A549 (cell line): ENCODE measurements at places on chromosomes 6 and 20.

DNA sequence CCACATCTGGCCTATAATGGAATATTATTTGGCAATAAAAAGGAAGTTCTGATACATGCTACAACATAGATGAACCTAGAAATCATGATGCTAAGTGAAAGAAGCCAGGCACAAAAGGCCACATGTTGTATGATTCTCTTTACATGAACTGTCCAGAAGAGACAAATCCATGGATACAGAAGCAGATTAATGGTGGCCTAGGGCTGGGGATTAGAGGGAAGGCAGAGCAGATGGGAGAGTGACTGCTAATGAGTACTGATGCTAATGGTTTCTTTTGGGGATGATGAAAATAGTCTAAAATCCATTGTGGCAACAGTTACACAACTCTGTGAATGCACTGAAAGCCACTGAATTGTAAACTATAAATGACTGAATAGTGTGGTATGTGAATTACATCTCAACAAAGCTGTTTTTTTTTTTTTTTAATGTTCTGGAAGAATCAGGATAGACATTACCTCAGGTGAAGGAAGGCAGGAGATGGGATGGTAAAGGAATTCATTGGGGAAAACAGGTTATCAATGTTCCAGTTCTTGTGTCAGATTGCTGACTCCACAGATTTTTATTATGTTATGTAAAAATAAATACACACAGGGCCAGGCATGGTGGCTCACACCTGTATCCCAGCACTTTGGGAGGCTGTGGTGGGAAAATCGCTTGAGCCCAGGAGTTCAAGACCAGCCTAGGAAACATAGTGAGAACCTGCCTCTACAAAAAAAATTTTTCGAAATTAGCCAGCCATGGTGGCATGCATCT, 8.9 kb upstream of the SOX12 start:
- DNase-seq = no peak

DNA sequence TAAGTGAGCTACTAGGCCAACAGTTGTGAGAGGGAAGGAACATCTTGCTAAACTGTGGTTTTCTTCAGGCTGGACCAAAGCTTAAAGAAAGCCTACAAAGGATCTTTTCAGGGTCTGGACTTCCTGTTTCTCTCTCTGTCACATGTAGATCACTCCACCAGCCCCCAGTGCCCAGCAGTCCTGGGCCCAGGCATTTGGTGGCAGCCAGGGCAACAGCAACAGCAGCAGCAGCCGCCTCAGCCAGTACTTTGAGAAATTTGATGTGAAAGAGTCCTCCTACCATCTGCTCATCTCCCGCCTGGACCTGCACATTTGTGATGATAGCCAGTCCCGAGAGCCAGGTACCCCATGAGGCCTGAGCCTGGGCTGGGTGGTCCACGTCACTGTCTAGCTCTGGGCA, 44.1 kb downstream of the BLTP3A start:
- no peak for DNase-seq

DNA sequence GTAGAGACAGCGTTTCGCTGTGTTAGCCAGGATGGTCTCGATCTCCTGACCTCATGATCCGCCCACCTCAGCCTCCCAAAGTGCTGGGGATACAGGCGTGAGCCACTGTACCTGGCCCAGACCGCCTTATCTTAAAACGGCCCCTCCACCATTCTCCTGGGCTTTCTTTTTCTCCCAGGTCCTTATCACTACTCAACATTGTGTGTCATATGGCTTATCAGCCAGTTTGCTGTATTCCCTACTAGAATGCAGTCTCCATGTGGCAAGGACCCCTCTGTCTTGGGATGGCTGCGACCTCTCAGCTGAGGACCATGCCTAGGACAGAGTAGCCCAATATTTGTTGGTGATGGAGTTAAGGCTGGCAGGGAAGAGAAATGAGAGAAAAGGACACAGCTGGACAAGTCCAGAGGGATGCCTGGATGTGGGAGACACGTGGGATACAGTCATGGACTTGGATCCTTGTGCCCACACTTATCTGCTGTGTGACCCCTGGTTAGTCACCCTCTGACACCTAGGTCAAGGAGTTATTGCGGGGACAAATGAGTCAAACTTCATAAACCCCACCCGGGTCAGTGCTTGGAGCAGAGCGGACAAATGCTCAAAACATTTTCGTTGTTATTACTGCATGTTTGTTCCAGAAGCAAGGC, 24.0 kb downstream of the ADA start:
- no peak for DNase-seq

DNA sequence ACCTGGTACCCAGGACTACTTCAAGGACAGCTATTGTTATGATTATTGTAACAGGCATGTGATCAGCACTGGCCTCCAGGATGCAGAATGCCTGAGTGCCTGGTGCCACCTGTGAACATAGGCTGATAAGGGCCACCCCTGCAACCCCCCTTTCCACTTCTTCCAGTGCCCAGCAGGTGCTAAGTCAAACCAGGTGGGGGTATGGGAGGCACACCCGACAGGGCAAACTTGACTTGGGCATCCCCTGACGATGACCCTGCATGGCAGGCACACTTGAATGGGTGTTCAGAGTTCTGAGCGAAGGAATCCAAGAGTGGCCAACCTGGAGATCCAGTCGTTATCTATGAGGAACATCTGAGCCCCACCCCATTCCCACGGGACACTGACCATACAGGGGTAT, 3.4 kb downstream of the ADA start:
- DNase-seq = no peak

DNA sequence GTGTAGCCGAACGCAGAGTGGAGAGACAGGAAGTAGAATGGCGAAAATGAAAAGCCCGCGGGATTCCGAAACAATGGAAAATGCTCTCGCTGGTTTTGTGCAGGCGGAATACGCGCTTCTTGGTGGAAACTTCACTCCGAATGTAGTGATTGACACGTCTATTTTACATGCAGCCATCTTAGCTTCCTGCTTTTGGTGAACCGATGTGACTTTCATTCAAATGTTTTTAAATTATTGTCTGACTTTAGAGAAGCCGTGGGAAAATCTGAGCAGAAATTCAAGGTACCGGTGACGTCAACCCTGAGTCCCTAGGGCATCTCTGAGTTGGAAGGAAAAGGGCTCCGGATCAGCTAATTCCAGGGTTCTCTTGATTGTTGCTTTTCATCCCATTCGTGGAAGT, 11.4 kb downstream of the GPX5 start:
- no peak for DNase-seq

DNA sequence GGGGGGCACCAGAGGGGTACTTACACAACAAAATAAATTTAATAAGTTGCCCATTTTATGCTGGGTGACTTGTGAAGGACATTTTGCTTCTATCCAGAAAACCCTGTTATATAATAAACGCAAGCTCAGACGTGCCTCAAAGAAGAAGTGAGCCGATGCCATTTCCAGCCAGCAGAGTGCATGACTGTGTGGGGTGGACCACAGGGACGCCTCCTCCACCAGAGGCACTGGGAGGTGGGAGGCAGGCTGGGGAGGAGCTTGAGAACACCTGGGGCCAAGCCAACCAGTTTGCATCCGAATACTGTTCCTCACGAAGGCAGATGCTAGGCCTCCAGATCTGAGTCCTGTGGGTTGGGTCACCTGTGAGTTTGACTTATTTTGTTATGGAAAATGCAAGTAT, 363.8 kb downstream of the RNGTT start:
- no peak for DNase-seq

DNA sequence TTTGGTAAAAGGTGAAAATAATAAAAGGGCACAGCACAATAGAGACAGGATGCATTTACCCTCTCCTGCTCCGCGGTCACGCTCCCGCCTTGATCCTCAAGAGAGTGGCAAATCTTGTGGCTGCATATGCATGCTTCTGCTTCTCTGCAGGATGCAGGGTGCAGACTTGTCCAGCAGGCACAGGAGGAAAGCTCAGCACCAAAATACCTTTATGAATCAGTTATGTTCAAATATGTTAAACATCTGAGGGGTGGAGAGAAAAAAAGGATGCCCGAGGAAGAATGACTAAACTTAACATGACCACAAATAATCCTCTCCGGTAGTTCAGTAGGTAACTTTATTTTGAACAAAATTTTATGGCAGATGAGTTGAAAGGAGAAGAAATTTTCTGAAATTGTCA, 366.1 kb upstream of the SOX4 start:
- DNase-seq = no peak

- DNase-seq = peak; percentile 18
Measured at GRCh38 chr6:106256201-106256968, 69.2 kb downstream of the ATG5 start.

DNA sequence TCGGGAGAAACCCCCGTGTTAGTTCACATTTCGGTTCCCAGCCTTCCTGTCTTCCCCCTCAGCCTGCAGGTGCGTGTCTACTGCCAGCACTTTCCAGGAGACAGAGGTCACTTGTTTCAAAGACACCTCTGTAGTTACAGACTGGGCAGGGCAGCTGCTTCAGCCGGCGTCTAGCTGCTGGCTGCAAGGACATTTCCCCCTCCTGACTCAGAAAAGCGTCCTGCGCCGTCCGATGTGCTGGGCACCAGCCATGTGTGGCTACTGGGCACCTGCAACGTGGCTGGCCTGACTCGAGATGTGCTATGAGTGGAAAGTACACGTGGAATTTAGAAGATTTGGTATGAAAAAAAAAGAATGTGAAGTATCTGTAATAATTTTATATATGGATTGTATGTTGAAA, 37.6 kb downstream of the RRBP1 start:
- no peak for DNase-seq

DNA sequence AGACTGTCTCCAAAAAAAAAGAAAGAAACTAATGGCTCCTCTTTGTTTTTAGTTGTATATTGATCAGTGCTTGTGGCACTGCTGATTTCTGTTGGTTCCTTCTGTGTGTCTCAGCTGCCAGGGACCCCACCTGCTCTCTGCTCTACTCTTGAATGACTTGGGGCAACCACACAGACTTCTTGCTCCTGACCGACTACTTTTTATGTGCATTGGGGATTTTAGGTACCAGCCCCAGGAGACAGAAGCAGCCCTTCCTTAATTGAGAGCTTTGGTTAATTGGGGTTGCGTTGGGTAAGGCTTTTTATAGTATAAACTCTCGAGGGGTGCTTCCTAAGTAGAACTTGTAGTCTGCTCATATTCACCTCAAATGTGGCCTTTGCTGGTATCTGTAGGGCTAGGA, 6.9 kb downstream of the STK35 start:
- no peak for DNase-seq

- no peak for DNase-seq
Measured at GRCh38 chr6:142700032-142700431, 244.9 kb downstream of the HIVEP2 start.

GRCh38 chr20:20102716-20103258, 50.5 kb downstream of the CFAP61 start:
- DNase-seq = no peak

GRCh38 chr6:170224694-170225660, 65.9 kb downstream of the DLL1 start:
- no peak for DNase-seq

- DNase-seq = no peak
Measured at GRCh38 chr6:54390362-54390761, 82.1 kb downstream of the TINAG start.

- DNase-seq = no peak
Measured at GRCh38 chr6:135323202-135323668, 142.1 kb downstream of the MYB start.

- no peak for DNase-seq
Measured at GRCh38 chr20:25020345-25020744, 27.8 kb upstream of the APMAP start.

DNA sequence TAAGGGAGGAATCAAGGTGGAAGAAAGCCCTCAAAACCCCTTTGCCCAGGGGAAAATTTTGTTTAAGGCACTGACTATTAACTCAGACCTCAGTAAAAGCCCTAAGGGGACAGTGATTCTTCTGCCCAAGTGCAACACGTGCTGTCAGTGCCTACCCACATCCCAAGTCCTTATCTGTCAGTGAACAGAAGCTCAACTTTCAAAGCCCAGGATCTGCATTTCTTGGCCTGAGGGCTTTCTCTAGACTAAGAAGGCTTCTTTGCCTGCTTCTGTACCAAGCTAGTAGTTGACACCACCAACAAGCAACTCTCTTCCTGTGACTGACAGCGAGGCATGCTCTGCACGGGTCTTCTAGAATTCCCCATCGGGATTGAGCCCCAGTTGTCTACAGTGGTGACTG, 416.0 kb upstream of the SPTLC3 start:
- no peak for DNase-seq

- DNase-seq = no peak
Measured at GRCh38 chr6:103210686-103211085, 1649.0 kb downstream of the HACE1 start.

- no peak for DNase-seq
Measured at GRCh38 chr20:16481977-16482376, 91.3 kb downstream of the KIF16B start.

GRCh38 chr20:32333181-32333987, 24.7 kb upstream of the ASXL1 start:
- no peak for DNase-seq

GRCh38 chr6:134175532-134176263, 123.3 kb upstream of the SLC2A12 start:
- peak; percentile 70 for DNase-seq

DNA sequence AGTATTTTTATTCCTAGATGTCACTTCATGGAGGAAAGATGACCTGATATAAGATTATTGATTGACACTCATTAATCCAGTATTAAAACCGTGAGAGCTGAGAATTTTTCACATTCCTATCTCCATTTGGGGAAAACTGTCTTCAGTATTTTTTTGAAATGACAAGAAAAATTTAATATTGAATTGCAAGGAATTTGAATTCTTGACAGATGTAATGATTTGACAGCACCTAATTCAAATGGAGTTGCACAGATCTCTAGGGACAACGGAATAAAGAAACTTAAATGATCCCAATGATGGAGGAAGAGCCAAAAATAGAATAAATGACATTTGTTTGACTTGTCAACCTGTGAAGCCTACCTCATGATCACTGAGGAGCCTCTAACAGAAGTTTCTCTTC, 1591.4 kb downstream of the HACE1 start:
- DNase-seq = no peak

- DNase-seq = no peak
Measured at GRCh38 chr20:59320854-59321647, 20.6 kb downstream of the EDN3 start.

DNA sequence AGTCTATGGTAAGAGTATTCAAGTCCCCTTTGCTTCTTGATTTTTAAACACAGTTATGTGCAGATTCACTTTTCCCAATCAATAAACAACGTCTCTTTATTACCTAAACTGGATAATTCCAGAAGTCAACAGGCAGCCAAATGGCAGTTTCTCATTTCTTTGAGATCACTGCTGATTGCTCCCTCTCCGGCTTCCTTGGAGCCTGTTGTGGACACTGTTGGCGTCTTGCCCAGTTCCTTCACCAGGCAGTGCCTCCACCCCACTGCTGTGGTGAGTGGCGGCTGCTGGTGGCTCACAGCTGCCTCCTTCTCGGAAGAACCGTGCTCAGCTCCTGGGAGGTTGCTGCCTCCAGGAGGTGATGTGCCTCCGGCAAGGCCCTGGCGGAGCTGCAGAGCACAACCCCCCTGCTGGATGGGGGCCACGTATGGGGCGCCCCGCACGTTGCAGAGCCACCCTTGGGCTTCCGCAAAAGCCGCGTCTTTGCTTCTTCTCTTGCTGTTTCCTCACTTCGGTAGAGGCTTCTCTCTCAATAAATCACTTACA, 105.1 kb upstream of the CNKSR3 start:
- DNase-seq = peak; percentile 85

DNA sequence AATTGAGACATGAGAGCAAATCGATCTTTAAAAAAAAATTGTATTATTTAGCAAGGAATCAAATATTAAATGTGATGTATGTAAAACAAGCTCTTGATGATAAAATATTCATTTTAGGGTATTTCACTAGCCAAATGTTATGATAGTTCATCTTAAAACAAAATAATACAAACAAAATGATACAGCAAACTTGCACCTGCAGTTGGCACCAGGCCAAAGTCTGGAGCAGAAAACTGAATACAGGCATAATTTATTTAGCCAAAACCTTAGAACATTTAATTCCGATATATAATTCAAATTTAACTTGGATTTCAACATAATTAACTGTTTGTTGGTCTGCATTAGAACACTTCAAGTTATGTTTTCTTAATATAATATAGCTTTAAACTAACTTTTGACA, 60.9 kb downstream of the EPHA7 start:
- DNase-seq = no peak
